ENCODE measurements at places on chromosomes 13 and 19.

GRCh38 chr13:80850771-80851170, 509.8 kb upstream of the SPRY2 start:
- DNase-seq: no peak

GRCh38 chr19:11586331-11586730, 8.9 kb upstream of the ACP5 start:
- DNase-seq: no peak

DNA sequence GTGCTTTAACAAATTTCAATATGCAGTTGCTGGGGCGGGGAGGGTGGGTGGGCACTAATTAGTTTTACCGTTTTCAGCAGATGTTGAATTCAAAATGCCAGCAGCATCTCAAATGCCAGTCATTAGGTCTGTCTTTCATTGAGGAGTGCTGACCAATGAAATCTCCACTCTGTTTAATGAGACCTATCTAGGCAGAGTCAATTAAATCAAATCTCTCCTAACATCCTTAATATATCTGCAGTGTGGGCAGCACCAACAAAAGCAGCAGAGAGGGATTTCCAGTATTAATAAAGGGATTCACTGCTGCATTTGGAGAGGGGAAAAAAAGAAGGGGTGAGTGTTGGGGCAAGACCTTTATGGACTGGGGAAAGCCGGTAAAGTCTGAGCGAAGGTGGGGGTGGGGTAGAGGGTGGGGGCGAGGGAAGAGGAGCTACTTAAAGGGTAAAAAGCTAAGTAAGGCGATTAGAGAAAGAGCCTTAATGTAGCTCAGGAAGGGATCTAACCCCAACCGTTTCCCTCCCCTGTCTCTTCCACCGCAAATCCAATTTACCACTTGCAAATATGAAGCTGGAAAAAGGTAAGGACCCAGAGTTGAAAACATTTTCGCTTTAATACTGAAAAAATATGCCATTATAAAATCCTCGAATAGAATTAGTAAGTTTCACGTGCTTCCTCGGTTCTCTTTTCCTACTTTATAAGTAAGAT, 4.5 kb downstream of the SLITRK1 start:
- no peak for DNase-seq

GRCh38 chr13:46580362-46580839, 27.4 kb downstream of the LRCH1 start:
- no peak for DNase-seq

DNA sequence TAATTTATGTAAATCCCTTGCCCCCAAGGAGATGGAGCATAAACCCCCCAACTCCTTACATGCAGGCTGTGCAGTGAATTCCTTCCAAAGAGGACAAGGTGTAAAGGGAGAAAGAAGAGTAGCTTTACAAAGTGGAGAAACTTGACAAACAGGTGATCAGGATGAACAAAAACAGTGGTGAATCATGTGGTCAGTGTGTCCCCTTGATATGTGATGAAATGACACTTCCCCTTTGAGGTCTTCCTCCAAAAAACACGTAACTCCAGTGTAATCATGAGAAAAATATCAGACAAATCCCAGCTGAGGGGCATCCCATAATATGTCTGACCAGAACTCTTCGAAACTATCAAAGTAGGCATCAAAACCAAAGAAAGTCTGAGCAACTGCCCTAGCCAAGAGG, 29.5 kb upstream of the AKT2 start:
- no peak for DNase-seq

GRCh38 chr13:111399776-111400538, 79.5 kb downstream of the TEX29 start:
- DNase-seq: no peak
